Tibial nerve (tissue), 4 donors: ENCODE measurements at places on chromosomes 7 and 10.

- DNase-seq, result no peak
Measured at GRCh38 chr7:88377434-88377833, 70.7 kb upstream of the STEAP4 start.

GRCh38 chr10:43218951-43219837 lies 47.7 kb downstream of the RASGEF1A start:
- DNase-seq, result no peak

GRCh38 chr10:44966129-44966815 lies 6.7 kb downstream of the RASSF4 start:
- no peak for DNase-seq

- DNase-seq, result no peak
Measured at GRCh38 chr7:17422966-17423365, 124.5 kb downstream of the AHR start.

- no peak for DNase-seq
Measured at GRCh38 chr10:118501637-118502440, 93.6 kb downstream of the PRLHR start.

- DNase-seq, result no peak
Measured at GRCh38 chr10:95792874-95793285, 36.9 kb downstream of the ENTPD1 start.

DNA sequence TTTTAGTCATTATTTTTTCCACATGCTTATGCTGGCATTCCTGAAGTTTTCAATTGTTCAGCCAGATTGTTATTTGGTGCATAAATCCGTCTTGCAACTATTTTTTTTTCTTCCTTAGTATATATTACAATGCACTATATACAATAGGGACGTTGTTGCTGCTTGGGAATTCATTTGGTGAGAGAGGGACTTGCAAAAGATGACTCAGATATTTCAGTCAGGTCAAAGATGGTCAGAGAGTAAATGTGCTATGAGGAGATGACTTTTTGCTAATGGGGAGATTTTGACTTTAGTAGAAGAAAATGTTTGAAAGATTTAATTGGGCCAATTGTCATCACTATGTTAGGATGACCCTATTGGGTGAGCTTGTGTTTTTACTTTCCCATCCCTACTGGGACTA lies 348.4 kb upstream of the MTPN start:
- DNase-seq, result no peak

- DNase-seq, result no peak
Measured at GRCh38 chr10:69789164-69789576, 12.5 kb upstream of the COL13A1 start.

DNA sequence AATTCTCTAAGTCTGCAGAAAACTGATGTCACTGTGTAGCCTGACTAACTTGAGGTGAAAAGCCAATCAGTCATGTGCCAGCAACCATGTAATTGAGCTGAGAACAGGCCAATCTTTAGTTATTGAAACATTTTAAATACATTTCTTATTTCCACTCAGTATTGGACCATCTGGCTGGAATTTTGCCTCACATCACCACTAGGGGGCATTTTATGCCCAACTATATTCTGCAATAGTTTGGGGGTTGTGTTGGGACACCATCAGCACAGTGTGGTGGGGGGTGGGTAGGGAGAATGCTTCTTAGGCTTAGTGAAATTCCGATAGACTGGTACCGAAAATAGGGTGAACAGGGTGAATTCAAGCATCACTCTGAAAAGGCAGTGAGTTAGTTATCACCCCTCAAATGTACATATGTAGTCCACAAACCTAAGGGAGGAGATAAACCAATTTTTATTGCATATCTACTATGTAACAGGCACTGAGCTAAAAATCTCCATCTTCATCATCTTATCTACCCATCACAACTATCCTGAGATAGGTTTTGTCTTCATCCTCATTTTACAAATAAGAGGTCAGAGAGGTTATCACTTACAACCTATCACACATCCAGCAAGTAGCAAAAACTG lies 17.8 kb downstream of the NPSR1 start:
- no peak for DNase-seq
